Activated CD4-positive, alpha-beta T cell treated with anti-CD3 and anti-CD28 coated beads, Interleukin-2, amount 50 U/mL, for 4 hours (primary cell): ENCODE measurements at places on chromosomes 6 and 20.

DNA sequence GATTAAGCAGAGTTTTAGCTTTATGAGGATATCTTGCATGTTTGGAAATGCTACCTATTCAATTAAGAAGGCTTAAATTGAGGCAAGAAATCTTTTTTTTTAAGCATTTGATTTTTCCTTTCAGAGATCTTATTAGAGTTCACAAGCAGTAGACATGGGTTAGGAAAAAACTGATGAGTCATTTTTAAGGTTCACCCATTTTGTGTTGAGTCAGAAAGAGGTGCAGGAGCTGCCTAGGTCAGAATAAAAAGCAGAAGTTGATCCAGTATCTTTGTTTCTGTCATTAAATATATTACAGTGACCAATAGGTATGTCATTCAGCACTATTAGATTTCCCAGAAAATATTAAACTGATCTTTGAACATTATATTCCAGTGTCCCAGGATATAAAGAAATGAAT lies 306.8 kb downstream of the LMBRD1 start:
- no peak for DNase-seq

DNA sequence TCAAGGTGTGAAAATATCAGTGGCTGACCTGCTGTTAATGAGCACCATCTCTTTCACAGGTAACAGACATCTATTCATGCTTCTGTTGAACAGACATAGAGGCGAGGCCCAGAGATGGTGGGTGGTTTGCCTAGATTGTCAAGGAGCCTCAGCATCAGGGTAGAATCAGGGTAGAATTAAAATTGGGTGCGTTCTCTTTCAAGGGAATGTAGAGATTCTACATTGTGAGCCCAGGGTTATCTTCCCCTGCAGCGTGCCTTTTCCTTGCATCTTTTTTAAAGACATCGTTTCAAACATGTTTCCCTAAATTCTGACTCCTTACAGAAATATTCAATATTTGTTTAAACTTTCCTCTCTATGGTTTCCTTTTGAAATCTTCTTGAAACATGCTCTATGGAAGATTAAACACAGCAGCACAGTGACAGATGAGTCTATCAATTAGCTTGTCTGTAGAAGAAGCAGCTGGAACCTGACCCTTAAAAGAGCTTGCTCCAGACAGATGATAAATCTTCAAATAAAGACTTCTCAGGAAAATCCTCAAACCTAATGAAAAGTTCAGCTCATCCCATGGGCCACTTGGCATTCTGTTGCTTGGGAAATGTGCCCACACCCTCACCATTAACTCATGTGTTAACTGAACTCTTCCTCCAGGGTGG lies 119.8 kb downstream of the IPCEF1 start:
- no peak for DNase-seq

- no peak for DNase-seq
Observed at GRCh38 chr6:113184736-113185135, 672.4 kb upstream of the MARCKS start.

DNA sequence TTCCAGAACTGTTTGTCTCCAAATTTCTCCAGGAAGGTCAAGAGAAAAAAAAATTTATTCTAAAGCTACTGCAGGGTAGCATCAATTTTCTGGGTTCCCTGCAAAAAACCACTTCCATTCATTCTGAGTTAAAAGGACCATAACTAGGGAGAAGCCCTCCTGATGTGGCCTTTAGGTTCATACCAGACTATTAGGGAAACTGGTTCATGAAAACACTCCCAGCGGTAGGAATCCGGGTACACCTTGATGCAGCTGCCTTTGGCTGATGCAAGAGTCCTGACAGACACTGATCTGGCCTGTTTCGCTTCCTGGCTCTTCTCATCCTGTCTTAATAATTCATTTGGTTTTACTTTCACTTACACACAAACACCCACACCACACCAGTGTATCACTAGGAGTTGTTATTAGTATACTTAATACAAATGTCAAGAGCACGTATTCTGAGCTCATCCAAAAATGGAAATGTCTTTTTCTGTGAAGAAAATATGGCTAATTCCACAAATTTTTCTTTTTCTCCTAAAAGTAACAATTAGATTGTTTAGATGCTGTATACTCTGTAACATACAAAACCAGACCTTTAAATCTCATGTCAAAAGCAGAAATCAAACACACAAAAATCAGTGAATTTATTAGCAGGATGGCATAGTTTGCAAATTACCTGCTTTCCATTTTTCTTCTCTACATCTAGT lies 38.4 kb upstream of the ARHGAP18 start:
- DNase-seq = peak; percentile 46

- no peak for DNase-seq
Observed at GRCh38 chr6:33722103-33722623, 10.7 kb upstream of the UQCC2 start.

GRCh38 chr6:46626228-46626909 lies 26.2 kb downstream of the CYP39A1 start:
- no peak for DNase-seq

DNA sequence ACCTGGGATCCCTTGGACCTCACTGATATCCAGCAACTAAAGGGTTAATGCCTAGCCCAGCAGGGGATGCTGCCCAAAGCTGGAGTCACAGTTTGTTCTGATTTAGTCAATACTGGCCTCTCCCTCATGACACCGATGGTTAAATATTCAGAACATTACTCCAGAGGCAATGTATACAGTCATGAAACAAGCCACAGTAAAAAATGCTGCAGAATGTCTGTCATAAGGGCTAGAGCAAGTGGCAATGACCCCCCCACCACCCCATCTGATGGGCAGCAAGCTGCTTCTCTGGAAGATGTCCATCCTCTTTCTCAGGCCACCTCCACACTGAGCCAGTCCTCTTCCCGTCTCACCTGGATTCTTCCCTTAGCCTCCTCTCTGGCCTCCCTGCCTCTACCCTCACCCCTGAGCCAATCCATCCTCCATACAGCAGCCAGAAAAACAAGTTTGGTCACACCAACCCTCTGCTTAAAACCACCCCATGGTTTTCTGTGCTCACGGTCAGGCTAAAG lies 99.0 kb upstream of the KCNG1 start:
- no peak for DNase-seq

DNA sequence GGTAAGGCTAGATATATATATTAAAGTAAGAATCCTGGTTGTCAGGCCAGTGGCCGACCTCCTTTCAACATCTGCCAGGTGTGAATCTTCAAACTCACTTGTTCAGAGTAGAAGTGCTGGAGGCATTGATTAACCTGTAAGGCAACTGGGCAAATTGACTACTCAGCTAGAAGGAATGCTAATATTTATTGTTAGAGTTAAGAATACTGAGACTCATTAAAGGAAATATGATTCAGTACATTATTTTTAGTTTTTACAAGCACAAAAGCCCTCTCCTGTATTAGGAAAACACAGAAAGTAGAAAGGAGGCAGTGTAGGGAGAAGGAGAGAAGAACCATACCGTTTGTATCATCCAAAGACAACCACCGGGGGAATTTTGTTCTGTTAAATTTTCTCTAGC lies 53.5 kb downstream of the RIPOR2 start:
- DNase-seq = no peak

DNA sequence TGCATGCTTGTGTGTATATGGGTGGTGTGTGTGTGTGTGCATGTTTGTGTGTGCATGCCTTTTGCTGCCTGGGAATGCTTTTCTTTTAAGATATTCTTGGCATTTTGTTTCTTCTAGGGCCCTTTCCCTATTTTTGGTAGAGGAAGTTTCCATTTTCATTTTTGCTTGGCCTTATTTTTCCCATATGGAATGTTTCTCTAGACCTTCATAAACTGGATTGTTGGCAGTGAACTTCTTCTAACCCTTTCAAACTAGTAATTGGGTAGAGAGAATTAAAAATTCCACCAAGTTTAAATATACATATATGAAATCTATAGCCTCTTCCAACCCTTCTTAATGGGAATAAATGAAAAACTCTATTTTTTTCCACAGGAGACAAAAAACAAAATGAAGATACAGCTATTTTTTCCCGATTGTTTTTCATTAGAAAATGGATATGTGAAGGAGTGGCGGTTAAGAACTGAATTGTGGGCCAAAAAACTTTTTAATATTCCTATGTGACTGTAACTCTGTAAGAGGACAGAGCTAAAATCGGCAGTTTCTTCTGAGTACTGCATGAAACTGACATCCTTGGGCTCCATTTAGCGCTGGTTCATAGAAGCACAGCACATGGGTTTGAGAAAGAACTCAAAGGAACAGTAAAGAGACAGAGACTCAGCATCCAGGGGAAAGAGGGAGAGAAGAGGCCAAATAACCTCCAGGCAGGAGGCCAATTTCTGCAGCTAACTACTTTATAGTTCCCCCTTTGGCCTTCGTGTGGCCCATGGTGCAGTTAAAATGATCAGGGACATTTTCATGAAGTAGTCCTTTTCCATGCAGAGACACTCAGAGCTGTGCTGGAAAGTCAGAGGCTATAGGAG lies 102.1 kb downstream of the TMEM170B start:
- DNase-seq = no peak

DNA sequence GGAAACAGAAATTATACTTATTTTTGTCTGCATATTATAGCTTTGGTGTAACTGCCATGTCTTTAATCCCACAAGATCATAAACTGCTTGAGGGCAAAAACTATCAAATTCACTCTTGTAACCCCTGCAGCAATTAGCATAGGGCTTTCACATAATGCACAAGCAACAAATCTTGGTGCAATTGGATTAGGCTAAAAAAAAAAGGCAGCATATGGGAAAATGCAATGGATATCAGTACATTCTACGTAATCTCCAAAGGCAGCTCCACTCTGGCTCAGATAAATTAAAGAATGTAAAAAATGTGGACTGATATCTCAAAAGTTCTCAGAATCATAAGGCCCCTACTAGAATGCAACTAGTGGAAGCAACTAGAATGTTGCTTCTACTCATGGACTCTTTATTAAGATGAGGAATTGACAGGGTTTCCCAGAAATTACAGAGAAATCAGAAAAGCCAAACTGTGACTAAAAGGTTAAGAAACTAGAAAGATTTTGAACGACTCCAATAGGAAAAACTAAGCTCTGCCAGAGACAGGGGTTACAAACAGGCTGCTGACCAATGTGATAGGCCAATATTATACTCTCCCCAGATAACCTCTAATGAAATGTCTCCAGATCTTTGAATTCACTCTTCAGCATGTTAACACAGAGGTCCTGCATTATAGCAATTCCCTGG lies 55.0 kb downstream of the FILIP1 start:
- DNase-seq = no peak

- no peak for DNase-seq
Observed at GRCh38 chr6:111461860-111462259, 21.2 kb downstream of the REV3L start.

- DNase-seq = no peak
Observed at GRCh38 chr6:103538381-103538780, 1321.3 kb downstream of the HACE1 start.

GRCh38 chr20:22382742-22383141 lies 201.6 kb downstream of the FOXA2 start:
- DNase-seq = no peak

DNA sequence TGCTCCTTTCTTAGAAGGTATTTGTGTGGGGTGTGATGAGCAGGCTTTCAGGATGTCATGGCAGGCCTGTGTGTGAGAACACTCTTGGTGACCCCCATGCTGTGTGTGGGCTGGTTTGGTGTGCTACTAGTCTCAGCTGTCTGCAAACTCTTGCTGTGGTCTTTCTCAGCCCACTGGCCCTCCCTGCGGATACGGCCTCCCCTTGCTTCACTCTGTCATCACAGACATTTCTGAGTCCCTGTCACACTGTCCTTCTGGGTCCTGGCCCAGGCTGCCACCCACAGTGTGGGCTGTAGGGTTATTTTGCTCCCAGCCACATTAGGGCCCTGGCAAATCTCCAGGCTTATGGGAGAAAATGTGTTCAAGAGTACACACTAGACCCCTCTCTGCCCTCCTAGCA lies 39.0 kb upstream of the ARMC2 start:
- no peak for DNase-seq

DNA sequence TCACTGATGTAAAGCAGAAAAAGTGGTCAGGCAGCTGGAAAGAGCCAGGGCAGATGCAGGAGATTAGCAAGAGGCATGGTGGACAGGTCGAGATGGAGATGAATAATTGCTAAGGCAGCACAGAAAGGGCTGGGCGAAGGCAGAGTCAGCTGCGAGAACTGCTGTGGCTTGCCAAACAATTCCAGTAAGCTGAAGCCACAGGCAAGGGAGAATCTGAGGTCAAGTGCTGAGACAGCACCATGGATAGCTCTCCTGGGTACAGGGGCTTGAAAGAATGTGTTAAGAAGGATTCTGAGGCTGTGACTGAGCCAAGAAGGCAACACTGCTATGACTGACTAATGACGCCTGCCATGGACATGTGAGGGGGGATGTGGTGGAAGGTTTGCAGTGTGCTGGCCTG lies 220.8 kb upstream of the FOXA2 start:
- DNase-seq = no peak

DNA sequence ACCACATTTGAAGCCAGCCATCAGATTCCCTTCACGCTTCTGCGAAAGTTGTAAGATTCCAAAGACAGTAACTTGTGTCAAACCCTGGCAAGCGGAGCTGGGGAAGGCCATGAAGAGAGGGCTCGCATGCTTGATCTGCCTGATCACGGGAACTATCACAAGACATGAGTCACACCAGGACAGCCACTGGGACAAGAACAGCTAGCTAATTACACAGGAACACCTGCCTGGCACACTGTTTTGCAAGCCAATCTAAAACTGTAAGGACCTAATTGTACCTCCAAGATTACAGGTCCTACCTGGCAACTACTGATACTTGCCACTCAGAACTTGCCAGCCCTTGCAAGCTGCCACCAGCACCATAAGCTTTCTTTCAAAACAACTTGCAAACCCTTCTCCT lies 289.3 kb downstream of the KIF16B start:
- DNase-seq = no peak

DNA sequence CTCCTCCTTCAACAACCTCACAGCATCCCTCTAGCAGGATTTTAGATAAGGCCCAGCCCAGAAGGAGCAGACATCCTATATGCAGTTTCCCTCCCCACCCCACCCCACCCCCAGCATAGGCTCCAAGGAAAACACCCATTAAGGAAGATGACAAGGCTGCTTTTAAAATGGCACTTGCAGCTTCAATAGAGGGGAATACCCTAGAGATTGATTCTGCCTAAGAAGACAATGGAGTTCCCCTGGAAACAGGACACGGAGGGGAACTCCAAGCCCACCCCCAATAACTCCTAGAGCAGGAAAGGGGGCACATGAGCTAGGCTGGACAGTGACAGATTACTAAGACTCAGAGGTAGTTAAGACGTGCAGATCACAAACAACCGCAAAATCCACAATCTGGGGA lies 34.7 kb downstream of the CPNE5 start:
- no peak for DNase-seq

GRCh38 chr6:32940656-32941213 lies at the start of gene HLA-DMB:
Gene HLA-DMB, minus strand, starts transcription at chr6:32941028. Its CDS starts 221 bp downstream, at chr6:32940807.
- peak; percentile 11 for DNase-seq

DNA sequence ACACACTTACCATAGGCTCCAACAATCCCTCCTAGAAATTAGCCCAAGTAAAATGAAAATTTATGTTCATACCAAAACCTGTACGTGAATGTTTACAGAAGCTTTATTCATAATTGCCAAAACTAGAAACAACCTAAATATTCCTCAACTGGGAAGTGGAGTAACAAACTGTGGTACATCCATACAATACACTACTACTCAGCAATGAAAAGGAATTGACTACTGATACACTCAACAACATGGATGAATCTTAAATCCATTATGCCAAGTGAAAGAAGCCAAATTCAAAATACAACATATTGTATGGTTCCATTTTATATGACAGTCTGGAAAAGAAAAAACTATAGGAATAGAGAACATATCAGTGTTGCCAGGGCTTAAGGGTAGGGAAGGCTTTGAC lies 19.7 kb upstream of the MMP24 start:
- no peak for DNase-seq
